Ovary (tissue), 10 donors: ENCODE measurements at places on chromosomes 2 and 18. TPM values are rescaled to one million over a fixed set of nuclear protein-coding genes. Genes with fewer than 3 reads are reported as not detected.

DNA sequence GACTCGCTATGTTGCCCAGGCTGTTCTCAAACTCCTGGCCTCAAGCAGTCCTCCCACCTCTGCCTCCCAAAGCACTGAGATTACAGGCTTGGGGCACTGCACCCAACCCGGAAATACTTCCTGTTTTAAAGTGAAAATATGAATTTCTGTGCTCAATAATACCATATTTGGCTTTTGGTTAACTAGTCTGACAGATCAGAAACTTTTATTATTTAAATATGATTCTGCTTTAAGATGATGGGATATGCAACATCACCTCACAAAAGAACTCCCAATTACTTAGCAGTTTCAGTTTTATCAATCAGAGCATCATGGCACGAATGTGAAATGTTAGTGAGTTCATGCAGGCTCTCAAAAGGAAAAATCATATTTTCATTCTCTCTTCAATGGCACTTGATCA lies 120.6 kb downstream of the PTRHD1 start:
- no peaks in the 10 kb centered on the region for H3K27me3 ChIP-seq
- H3K4me1 ChIP-seq, result no peaks in the 10 kb centered on the region
- no peak overlapping the region for H3K4me3 ChIP-seq
- no peak overlapping the region for H3K27ac ChIP-seq
- no peaks in the 10 kb centered on the region for H3K36me3 ChIP-seq

- no peak overlapping the region for H3K4me3 ChIP-seq
- no peak overlapping the region for H3K27ac ChIP-seq
- H3K36me3 ChIP-seq, result no peaks in the 10 kb centered on the region
- H3K4me1 ChIP-seq, result no peaks in the 10 kb centered on the region
These were observed 247.4 kb downstream of the KLHL29 start for GRCh38 chr2:23632386-23632785.

DNA sequence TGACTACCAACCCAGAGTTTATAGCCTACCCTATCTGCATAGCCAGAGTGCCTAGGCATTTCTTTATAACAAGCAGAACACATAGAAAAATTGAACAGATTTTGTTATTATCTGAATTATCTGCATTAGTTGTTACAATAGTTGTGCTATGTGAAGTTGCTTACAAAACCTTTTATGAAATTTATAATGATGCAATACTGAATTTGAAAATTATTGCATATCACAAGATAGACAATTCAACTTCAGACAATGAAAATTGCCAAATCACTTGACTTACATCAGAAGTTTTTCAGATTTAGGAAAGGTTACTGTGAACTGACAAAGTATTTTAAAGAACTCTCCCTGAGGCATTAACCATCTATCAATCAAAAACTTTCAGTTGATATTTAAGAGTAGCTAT lies 437.9 kb upstream of the PIK3C3 start:
- no peak overlapping the region for H3K27ac ChIP-seq
- H3K36me3 ChIP-seq, result no peaks in the 10 kb centered on the region
- H3K4me3 ChIP-seq, result no peak overlapping the region
- H3K4me1 ChIP-seq, result no peaks in the 10 kb centered on the region

GRCh38 chr2:68124321-68124720 lies 33.4 kb upstream of the PNO1 start:
- no peaks in the 10 kb centered on the region for H3K36me3 ChIP-seq
- H3K27me3 ChIP-seq, result no peaks in the 10 kb centered on the region
- no peak for DNase-seq
- peaks cover 3% of the 10 kb centered on the region for H3K4me1 ChIP-seq
- H3K27ac ChIP-seq, result no peak overlapping the region
- no peak overlapping the region for H3K4me3 ChIP-seq

DNA sequence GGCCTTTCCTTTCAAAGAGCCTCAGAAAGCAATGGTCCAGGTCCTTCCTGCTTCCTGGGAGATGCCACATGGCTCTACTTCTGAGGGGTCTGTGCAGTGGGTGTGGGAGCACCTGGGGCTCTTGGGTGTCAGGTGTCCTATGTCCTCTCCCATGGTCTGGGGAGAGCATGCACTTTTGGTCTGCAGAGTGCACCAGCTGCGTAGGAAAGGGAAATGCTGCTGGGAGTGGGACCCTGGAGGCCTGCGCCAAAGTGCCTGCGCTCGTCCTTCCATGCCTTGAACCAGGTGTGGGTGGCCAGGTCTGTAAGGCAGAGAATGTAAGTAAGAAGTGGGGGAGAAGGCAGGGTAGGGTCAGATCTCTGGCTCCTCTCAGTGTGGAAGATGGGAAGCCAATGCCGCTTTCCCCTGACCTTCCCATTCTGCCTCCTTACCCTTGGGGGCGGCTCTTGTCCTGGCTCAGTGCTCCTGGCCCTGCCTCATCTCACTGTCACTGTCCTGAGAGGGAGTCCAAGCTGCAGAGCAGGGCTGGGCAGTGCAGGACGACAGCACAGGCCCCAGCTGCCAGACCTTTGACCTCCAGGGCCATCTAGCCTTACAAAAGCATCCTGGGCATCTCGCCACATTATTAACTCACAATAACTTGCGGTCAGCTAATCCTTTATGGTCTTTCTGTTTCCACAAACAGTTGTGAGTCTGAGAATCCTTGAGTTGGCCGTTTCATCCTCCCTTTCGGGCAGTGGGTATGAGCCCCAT lies 6.6 kb upstream of the PROM2 start:
- peak; percentile 4 for DNase-seq
- H3K36me3 ChIP-seq, result no peaks in the 10 kb centered on the region
- H3K4me1 ChIP-seq, result no peaks in the 10 kb centered on the region
- no peaks in the 10 kb centered on the region for H3K27me3 ChIP-seq

GRCh38 chr2:206873423-206873822 lies 65.9 kb upstream of the CPO start:
- no peak overlapping the region for H3K4me3 ChIP-seq
- H3K27me3 ChIP-seq, result no peaks in the 10 kb centered on the region
- DNase-seq, result no peak
- H3K27ac ChIP-seq, result no peak overlapping the region

- H3K27ac ChIP-seq, result no peak overlapping the region
- H3K4me3 ChIP-seq, result no peak overlapping the region
- no peaks in the 10 kb centered on the region for H3K36me3 ChIP-seq
- H3K27me3 ChIP-seq, result no peaks in the 10 kb centered on the region
These were observed 27.3 kb downstream of the SFXN5 start for GRCh38 chr2:73043929-73044832.

The UBE2F gene
- 20.6 TPM for total RNA-seq

The IKZF2 gene
- total RNA-seq, result 6.2 TPM

DNA sequence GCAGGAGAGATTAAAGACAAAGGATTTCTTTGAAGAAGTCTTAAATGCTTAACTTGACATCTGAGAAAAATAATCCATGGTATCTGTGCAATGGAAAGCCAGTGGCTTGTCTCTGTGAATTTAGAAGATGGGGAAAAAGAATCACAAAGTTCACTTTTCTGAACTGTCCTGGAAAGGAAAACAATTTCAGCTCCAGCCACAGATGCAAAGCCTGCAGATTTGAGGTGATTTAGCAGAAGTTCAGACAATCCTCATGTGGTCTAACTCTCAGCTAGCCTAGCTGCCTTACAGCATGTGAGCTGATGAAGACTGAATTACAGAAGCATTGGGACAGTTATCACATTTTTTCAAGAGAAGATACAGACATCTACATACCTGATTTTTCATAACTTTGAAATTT lies 126.7 kb upstream of the ITGB6 start:
- no peak overlapping the region for H3K4me3 ChIP-seq
- no peak overlapping the region for H3K27ac ChIP-seq
- no peaks in the 10 kb centered on the region for H3K27me3 ChIP-seq

DNA sequence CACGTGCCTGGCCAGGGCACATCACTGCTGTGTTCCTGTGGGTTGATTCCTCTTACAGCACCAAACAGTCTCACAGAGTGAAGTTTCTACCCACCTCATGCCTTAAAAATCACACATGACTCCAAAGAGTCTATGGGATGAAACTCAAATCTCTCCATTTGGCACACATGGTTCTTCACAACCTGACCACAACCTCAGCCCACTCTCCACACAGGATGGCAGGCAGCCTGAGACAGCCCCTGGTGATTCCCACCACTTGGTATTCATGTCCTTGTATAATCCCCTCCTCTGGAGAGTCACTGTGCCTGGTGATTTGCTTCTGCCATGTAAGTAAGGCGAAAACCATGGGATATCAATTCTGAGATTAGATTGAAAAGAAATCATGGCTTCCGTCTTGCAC lies 46.2 kb downstream of the LBH start:
- no peak for DNase-seq
- H3K4me1 ChIP-seq, result peaks cover 7% of the 10 kb centered on the region
- no peak overlapping the region for H3K27ac ChIP-seq

DNA sequence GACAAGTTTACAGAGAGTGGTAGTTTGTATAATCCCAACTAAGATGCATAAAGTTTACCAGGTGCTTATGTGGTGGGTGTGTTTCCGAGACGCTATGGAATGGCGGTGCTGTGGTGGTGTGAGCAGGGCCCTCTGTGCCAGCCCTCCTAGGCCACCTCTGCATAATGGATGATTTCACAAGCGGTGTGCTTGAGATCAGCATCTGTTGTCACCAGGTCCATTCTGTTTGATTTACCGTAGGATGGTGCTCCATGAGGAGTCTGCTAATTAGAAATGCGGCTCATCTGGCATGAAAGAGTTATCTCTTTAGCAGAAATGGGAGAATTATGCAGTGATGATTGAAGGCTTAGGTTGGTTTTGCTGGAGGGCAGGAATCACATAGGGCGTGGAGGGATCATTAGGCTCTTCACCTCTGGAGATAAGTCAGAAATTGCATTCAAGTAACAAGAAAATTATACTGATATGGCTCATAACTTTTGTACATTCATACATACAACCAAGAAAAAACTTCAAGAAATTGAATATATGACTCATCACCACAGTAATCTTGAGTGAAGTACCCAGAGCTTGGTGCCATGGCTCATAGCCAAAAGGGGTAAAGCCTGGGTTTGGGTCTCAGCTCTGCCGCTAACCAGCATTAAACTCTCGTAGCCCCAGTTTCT lies 41.4 kb downstream of the CRIM1 start:
- no peaks in the 10 kb centered on the region for H3K4me1 ChIP-seq
- H3K4me3 ChIP-seq, result no peak overlapping the region
- DNase-seq, result no peak
- H3K36me3 ChIP-seq, result no peaks in the 10 kb centered on the region

DNA sequence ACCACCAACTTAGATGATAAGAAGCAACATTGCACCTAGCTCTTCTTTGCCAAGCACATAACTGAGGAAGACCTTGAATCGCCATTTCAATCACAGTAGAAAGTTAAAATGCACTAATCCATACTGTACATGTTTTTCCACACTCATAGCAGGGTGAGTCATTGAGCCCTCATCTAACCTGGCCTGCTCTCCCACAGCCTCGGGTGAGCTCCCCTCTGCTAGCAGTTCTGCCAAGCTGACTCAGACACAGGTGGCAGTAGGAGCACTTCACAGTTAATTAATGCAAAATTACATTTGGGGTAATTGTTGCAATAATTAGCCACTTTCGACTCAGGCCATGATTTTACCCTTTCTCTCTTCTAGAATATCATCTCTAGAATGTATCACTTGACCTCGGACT lies 1632.8 kb upstream of the CELF4 start:
- H3K36me3 ChIP-seq, result no peaks in the 10 kb centered on the region
- no peak for DNase-seq
- no peaks in the 10 kb centered on the region for H3K27me3 ChIP-seq
- H3K4me3 ChIP-seq, result no peak overlapping the region

The HOXD4 gene
- total RNA-seq, result 13.3 TPM

GRCh38 chr2:199405241-199405640 lies 52.5 kb downstream of the SATB2 start:
- no peak overlapping the region for H3K4me3 ChIP-seq
- no peak overlapping the region for H3K27ac ChIP-seq
- H3K36me3 ChIP-seq, result no peaks in the 10 kb centered on the region
- DNase-seq, result no peak

The CCDC148 gene
- total RNA-seq, result 3.6 TPM

The CD8B2 gene
- 0.07 TPM for total RNA-seq

GRCh38 chr2:196278491-196278911 lies 107.1 kb upstream of the STK17B start:
- no peak for DNase-seq
- no peaks in the 10 kb centered on the region for H3K27me3 ChIP-seq
- no peaks in the 10 kb centered on the region for H3K4me1 ChIP-seq

The DNAJC5G gene
- total RNA-seq, result not detected

DNA sequence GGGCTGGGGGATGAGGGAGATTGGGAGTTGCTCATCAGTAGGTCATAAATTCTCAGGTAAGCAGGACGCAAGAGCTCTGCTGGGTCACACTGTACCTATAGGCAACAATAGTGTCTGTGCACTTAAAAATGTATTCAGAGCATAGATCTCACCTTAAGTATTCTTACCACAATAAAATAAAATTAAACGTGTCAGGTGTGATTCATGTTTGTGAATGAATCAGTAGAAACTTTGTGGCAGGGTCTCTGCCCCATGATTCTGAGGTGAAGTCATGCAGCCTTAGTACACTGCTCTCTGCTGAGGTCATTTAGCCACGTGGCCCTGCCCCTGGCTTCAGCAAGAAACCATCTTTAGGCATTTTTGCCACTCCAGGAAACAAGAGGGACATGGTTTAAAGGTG lies 253.8 kb downstream of the FBXO15 start:
- H3K4me3 ChIP-seq, result no peak overlapping the region
- no peaks in the 10 kb centered on the region for H3K36me3 ChIP-seq
- H3K27ac ChIP-seq, result no peak overlapping the region
- DNase-seq, result no peak
- H3K27me3 ChIP-seq, result no peaks in the 10 kb centered on the region
- no peaks in the 10 kb centered on the region for H3K4me1 ChIP-seq
